ENCODE measurements at places on chromosomes 2 and 18.

DNA sequence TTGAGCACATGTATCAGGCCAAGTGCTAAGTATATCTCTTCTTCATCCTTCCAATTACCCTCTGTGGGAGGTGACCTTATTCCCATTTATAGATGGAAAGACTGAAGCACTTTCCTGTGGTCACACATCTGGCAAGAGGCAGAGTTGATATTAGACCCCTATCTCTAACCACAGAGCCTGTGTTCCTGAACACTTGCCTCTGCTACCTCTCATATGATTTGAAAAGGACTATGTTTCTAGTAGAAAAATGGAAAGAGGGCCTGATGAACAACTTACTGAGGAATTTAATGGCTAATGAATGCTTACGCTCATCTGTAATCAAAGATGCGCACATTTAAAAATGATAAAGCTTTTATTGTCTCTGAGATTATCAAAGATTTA, 46.2 kb upstream of the DYNC2LI1 start:
- no peak for DNase-seq

DNA sequence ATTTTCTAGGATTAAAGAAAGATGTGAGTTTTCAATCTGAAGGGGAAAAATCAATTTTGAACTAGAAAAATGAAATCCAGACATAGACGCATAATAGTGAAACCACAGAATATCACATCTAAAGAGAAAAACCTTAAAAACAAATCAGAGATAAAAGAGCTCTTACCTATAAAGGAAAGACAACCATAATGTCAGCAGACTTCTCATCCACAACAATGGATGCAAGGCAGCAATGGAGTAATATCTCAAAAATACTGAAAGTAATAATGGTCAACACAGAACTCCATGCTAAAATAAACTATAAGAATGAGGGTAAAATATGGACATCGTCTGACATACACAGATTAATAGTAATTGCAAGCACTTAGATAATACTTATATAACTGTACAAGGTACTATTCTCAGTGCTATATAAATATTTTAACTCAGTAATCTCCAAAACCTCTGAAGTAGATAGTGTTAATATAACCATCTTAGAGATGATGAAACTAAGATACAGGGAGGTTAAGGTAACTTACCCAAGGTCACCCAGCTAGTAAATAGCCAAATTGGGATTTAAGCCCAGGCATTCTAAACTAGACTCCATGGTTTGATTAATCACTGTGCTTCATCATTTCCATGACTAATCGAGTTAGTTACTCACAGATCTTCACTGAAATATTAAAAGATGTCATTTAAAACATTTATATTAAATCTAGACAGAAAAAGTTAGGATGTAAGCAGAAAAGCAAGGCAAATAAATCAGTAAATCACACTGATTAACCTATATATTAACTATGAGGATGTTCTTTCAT, 89.4 kb upstream of the SPTBN1 start:
- DNase-seq = no peak

- no peak for DNase-seq
Observed at GRCh38 chr2:205785507-205786260, 103.4 kb downstream of the NRP2 start.

- no peak for DNase-seq
Observed at GRCh38 chr2:105640246-105640645, 104.5 kb upstream of the NCK2 start.

DNA sequence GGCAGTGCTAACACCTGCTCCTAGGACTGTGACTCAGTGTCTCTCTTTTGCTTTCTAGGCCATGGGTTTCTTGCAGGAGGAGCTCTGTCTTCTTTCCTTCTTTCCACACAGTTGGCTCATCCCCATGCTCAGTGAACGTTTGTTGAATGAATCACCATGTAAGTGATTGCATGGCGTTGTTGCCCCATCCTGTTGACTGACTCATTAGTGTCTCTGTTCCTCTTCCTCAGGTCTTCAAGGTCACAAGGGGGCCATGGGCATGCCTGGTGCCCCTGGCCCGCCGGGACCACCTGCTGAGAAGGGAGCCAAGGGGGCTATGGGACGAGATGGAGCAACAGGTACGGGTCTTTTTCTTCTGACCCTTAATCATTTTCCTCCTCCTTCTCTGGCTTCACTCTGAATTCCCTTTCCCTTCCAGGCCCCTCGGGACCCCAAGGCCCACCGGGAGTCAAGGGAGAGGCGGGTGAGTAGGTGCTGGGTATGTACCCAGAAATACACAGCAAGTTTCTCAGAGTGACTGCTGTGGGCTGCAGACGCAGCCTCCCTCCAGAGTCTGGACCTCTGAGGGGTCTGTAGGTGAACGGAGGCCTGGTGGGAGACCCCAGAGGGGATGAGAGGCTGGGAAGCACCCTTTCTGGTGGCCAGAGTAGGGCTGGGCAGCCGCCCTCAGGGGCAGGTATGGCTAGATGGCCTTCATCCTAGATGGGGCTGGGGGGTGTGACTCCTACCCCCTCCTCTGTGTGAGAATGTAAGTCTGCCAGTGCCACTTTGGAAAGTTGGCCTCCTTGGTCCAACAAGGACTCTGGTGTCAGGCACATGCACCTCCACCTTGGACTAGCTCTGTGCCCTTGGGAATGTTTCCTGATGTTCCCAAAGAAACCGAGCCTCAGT, 32.4 kb downstream of the MARCO start:
- no peak for DNase-seq

- no peak for DNase-seq
Observed at GRCh38 chr18:3121259-3121658, 98.5 kb downstream of the MYOM1 start.

- DNase-seq = peak; percentile 45
Observed at GRCh38 chr2:58131191-58132011, 84.8 kb downstream of the VRK2 start.

- no peak for DNase-seq
Observed at GRCh38 chr2:30561349-30561748, 114.3 kb downstream of the LCLAT1 start.

DNA sequence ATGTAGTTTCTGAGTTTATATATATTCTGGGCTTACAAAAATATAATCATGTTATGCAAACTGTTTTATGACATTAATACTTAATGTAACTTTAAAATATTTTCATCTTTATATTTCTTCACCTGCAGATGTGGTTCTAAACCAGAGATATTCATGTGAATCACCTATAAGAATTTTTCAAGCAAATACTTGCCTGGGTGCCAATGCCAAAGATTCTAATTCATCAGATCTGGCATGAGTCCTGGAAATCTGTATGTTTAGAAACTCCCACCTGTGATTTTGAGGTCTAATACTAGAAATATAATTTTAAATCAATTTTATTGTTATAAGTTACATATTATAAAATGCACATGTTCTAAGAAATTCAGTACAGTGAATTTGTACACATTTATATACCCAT, 19.9 kb upstream of the DNAH6 start:
- no peak for DNase-seq

GRCh38 chr2:176468457-176469113, 199.3 kb downstream of the MTX2 start:
- peak; percentile 19 for DNase-seq

GRCh38 chr18:58299936-58300335, 255.9 kb downstream of the NEDD4L start:
- no peak for DNase-seq

GRCh38 chr2:150209746-150210145, 277.7 kb downstream of the RND3 start:
- no peak for DNase-seq

- peak; percentile 71 for DNase-seq
Observed at GRCh38 chr2:218262631-218263586, 2.1 kb downstream of the GPBAR1 start.

- peak; percentile 68 for DNase-seq
Observed at GRCh38 chr18:48940854-48941611, 9.7 kb downstream of the SMAD7 start.

- DNase-seq = peak; percentile 82
Observed at GRCh38 chr2:100742277-100743254, 77.4 kb upstream of the NPAS2 start.

- no peak for DNase-seq
Observed at GRCh38 chr2:168534926-168535325, 78.9 kb downstream of the CERS6 start.

DNA sequence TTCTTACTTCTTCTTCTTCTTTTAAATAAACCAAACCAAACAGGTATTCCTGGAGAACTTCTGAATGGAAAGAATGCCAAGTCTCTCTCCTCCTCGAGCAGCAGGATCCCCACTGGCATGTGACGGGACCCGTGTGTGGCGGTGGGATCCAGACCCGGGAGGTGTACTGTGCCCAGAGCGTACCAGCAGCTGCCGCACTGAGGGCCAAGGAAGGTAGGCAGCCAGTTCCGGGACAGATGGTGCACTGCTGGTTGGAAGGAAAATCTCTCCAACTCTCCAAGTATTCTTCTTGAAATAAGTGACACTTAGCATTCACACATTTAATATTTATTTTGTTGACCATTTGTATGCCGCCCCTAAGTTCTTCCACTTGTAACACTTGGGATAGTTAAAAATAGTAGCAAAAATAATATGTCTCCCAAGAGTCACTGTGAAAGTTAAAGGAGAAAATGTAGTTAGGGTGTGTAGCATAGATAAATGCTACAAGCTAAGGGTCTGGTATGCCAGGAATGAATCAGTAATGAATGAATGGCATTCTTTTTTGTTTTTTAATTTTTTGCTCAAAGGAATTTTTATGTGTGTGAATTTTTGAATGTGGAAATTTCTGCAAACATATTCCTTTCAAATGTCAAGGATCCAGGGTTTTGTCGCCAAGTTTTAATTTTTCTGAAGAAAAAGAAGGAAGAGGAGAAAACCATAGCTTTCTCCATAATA, 349.9 kb downstream of the THSD7B start:
- no peak for DNase-seq

DNA sequence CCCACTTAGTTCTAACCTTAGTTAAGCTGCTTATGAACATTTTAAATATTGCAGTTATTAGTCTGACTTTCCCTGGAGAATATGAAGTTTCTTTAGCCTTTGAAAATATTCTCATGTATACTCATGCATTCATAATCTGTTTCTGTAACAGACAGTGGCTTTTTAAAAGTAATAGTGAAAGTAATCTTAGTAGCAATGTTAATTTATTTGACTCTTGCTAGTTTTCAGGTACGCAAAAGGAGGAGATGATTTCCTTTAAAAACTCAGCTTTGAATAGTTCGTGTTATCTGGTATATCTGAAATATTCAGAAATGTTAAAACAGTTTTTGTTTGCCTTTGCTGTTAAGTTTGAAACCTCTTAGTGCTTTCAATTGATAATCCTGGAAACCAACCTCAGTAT, 3.8 kb downstream of the ANKRD12 start:
- peak; percentile 61 for DNase-seq

DNA sequence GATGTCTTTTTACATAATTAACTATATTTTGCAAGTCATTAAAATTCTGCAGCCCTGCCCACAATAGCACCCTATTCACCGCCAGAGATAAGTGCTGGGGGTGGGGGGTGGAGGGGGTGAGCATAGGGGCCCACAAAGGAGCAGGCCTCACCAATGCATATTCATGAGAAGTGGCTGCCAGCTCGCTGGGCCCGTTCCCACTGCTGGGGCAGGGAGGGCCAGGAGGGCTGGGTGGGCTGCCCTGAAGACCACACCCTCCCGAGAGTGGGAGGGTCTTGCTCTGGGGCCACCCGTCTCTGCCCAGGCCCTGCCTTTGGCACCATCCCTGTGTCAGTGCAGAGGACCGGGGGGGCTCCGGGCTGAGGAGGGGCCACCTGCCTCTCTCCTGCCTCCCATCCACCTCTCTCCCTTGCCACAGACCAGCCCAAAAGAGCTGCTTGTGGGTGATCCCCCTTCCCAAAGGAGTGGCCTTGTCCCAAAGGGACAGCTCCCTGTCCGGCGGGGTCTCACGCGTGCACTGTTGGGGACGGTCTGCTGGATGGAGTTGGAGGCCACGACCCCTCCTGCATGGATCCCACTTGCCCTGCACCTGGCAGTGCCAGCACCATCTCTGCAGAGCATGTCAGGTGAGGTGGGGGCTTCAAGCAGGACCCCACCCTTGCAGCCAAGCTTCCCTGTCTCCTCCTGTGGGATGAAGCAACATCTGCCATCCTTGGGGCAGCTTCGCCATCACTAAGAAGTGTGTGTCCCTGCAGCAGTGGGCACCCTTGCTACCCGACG, 138.8 kb upstream of the GPC1 start:
- peak; percentile 71 for DNase-seq

GRCh38 chr2:35293261-35293660, 1062.3 kb upstream of the CRIM1 start:
- DNase-seq = no peak

DNA sequence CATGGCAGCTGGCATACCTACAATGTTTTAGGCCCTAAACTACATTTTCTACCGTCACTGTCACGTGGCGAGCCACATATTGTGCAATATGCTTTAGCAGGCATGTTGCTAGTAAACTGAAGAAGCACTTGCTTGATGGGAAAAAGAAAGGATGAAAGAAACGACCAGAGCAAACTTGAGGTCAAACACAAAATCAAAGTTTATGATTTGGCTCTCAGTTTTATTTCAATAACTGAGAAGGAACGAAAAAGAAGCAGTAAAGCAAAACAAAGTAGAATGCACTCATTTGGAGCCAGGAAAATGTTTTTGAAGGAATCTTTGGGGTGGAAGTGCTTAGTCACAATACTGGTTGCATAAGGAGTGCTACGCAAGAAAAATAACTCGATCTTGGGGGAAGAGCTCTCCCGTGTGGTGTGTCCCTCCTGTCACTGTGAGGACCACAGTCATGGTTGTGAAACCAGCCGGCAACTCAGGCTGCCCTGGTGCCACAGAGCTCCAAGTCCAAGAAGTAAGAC, 349.8 kb downstream of the RBM43 start:
- peak; percentile 17 for DNase-seq

DNA sequence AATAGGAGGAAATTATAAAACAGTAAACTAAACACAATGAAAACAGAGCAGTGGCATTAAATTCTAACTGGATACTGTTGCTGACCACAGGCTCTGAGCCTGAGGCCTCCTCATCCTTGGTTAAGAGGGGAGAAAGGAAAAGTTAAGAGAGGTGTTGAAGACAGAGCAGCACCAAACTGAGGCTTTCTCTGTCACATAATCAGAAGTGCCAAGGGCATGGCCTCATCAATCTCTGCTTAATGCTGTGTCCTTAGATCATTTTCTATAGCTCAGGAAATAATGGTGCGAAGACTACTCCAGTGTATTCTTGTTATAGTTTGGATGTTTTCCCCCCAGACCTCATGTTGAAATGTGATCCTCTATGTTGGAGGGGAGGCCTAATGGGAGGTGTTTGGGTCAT, 160.9 kb upstream of the SLC1A4 start:
- no peak for DNase-seq

DNA sequence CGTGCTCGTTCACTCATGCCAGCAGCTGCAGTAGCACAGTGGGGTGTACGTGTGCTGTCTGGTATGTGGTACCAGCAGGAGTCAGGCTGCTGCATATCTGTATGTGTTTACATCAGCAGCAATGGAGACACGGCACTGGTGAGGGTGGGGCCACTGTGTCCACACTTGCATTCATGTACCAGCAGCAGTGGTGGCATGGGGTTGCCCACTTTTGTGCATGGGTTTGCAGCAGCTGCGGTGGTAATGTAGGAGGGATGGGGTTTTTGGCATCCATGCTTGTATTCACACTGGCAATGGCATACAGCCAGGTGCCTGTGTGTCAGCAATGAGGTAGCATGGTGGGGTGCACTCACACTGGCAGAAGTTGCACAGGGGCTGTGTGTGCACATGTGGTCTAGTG, 187.8 kb downstream of the KCNJ3 start:
- DNase-seq = no peak

GRCh38 chr2:214481204-214481603, 70.3 kb downstream of the VWC2L start:
- DNase-seq = no peak
